ENCODE measurements at places on chromosomes 7 and 10.

- DNase-seq: no peak
These were observed 14.9 kb upstream of the ITGB1 start for GRCh38 chr10:32972929-32973328.

DNA sequence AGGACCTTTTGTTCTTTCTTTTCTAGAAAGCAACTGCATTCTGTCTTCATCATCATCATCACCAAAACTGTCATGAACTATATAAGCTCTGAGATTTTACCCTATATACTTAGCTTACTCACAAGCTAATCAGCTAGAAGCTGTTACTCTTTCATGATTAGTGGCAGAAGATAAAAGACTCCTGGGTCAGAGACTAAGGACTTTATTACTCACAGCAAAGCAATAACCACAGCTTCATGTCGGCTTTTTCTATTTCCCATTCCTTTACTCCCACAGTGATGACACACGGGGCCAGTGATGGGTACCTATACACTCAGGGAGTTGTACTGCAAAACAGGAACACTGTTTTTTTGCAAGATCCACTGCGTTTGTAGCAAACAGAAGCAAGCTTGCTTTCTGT is 8.4 kb upstream of the C10orf88 start:
- DNase-seq: no peak

GRCh38 chr7:38222481-38223096 is 44.5 kb downstream of the STARD3NL start:
- peak; percentile 39 for DNase-seq

DNA sequence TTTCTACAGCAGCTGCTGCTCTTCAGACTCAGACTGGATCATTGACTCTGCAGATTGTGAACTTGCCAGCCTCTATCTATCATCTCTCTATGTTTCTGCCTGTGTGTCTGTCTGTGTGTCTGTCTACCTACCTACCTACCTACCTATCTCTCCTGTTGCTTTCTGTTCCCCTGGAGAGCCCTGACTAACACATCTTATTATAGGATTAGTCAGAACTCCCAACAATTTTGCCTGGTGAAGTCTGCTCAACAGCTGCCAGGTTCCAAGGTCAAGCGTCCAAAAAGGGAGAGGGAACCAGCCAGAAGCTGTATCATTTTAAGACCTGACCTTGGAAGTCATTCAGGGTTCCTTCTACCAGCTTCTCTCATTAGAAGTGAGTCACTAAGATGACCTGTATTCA is 579.0 kb upstream of the DPP6 start:
- no peak for DNase-seq

GRCh38 chr10:17352583-17352982 is 101.8 kb downstream of the ST8SIA6 start:
- no peak for DNase-seq

- no peak for DNase-seq
These were observed 60.1 kb downstream of the LANCL2 start for GRCh38 chr7:55425141-55425752.

- no peak for DNase-seq
These were observed 23.4 kb downstream of the SLC26A3 start for GRCh38 chr7:107779647-107780099.

DNA sequence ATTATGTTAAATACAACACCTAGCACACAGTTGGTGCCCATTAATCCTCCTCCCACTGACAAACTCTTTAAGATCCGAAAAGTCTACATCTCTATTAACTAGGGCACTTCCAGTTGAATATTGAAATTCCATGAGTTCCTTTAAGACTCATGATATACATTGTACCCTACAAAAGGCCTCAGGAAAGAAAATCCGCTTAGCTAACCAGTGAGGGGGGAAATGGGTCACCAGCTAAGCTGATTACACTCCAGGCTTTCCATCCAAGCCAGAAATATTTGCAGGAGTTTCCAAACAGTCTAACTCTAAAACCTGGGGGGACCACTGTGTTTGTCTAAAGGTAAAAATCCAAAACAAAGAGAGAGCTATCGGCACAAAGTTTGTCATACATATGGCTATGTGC is 1.3 kb upstream of the LRIT2 start:
- no peak for DNase-seq

GRCh38 chr7:142385491-142386340 is 127.9 kb upstream of the PRSS58 start:
- DNase-seq: peak; percentile 70

DNA sequence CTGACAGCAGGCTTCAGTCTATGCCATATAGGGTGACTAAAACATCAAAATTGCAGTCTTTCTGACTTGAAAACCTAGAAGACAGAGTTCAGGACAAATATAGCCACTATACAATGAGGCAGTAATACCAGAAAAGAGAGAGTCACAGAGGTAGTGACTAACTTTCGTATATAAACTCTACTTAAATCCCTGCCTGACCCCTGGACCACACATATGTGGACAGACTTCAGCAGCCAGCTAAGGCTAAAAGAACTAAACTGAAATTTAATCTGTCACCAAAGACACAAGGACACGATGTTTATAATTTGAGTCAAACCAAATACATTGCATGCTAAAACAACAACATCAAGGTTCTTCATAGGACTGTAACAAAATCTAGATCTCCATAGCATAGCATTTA is 64.6 kb upstream of the MACROH2A2 start:
- DNase-seq: peak; percentile 8

DNA sequence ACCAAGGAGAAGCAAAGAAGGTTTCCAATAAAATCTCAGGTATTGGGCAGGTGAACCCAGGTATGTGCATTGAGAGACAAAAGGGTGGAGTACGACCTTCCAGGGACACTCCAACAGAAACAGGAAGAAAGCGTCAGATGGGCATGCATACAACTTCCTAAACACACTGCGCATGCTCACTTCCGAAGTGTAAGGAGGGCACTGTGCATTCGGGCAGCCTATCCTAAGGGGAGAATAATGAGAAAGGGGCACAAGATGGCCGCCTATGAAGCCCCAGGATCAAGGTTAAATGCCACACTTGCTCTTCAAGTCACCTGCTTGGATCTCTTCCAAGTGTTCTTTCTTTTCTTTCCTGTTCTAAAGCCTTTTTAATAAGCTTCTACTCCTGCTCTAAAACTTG is 39.4 kb upstream of the PRSS1 start:
- DNase-seq: no peak

DNA sequence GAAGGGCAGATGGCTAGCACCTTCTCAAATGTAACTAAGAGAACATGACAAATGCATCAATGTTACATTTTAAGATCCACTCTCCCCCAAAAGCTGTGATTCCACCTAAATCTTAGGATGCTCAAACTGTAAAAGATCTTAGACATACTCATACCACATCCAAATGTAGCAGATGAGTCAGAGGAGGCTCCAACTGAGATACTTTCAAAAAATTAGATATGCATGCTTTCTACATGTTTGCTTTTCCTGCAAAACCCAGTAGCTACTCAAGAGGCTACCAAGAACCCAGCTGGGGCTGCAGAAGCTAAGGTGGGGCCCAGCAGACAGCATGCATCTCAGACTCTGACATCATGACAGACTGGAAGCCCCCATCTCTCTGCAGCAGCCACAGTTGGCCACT is 31.4 kb upstream of the FRMD4A start:
- DNase-seq: no peak

DNA sequence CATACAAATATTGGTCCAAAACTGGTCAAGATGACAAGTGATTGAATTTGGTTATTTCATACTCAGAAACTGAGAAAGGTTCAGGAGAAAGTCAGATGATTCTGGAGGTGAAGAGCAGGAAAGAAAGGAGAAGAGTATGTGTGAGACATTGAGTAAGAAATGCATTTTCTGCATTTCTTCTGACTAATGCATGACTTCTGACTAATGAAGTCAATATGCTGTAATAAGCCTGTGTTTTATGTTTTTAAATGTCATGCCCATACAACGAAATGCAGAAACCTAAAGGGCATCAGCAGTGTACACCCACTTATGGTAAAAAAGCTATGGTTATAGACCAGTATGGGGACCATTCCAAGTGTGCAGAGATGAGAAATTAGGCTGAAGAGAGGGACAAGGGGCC is 1227.8 kb upstream of the SORCS1 start:
- peak; percentile 78 for DNase-seq

- peak; percentile 68 for DNase-seq
These were observed 59.8 kb upstream of the OPN4 start for GRCh38 chr10:86594535-86594934.

DNA sequence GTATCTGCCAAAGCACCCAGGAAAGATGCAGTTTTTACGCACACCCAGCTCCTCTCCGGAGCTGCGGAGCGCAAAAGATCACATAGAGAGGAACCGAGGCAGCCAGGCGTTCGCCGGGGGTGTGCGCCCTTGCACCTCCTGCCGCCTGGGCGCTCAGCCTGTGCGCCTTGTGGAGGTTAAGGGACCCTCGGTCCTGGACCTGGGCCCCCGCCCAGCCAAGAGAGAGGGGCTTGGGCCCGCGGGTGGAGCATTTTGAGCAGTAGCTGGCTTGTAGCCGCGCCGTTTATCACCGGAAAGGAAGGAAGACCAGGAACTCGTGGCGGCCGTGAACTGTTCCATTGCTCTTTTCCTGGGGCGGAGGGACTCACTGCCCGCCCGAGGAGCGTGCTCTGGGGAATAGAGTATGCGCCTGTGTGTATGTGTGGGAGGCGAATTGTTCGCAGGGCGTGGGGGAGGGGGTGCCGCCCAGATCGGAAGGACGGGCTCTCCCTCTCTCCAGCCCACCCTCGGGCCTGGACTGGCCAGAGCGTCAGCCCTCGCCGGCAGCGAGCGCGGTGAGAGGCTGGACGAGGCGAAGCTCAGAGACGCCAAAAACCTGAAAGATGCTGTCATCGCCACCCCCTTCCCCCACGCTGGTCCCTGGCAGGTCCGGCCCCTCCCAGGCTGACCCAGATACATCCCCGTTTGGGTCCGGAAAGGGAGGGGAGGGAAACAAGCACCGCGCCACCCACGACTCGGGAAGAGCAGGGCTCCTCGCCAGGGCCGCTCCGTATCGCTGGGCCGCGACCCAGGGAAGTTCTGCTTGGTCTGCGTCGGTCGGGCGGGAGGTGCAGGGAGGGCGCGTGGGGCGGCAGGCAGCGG is 1.2 kb upstream of the WNT2 start:
- no peak for DNase-seq

DNA sequence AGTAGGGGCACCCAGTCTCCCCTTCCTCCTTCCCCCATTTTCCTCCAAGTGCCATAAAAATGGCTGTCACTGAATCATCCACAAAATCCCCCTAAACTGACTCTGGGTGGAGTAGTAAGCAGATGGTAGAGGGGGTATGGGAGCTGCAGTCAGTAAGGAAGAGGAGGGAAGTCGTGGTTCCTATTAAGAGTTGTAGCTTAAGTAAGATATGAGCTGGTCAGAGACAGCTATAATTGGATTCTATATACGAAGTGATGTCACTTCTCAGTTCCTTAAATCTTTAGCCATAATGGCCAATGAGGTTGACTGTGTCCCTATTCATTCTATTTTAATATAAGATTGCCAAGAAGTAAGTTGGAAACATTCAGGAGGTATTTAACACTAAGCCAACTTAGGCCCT is 131.7 kb downstream of the SLC16A9 start:
- DNase-seq: no peak

DNA sequence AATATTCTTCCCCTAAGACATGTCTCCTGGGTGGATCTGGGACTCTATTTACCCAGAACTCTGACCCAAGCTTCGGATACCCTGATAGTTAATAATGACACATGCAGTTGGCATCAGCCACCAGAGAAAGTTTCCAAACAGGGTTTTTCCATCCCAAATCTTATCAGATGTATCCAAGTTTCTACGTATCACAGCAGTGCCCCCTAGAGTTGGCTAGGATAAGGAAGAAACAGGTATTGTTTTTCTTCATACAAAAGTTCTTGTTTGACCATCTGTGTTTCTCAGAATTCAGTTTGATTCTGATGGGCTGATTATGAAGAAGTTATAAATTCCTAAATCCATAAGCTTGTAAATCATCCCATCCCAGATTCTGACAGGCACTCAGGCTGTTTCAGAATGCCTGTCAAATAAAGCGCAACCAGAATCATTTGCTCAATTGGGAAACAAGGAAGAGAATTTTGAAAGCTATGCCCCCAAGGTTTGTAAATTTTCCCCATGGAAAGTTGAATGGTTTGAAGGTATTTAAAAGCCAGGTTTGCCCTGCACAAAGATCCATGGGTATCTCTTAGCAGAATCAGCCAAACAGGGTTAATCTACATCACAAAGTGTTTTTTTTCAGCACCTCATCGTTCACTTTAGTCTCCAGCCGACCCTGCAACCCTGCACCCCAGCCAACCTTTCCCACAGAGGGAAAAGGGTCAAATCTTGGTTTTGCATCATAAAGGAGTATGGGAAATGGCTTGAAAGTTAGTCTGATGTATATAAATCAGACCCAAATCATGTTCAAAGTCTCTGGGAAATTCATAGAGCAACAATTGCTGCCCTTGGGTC is 47.4 kb downstream of the NRAP start:
- no peak for DNase-seq

DNA sequence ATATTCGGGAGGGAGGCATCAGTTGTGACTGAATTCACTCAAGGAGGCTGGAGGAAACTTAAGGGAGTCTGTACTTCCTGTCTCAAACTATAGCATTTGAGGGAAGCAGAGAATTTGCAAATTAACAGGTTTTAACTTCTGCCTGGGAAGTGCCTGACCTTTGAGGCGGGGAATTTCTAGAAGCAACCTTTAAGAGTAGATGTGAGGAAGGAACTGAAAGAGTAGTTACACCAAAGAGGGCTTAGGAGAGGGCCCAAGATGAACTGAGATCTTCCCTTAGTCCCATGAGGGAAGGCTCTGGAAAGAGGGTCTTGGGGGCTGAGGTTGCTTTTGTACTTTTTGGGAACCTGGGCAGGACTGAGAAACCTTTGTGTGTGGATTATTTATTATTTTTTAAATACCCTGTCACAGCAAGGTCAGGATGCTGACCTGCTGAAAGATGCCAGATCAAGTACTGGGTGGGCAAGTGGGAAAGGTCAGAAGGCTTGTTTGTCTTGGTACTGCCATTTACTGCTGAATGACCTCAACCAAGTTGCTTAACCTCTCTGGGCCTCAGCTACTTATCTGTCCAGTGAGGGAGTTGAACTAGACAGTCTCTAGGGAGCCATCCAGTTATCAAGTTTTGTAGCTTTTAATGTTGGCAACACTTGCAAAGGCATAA is 2.4 kb downstream of the GPR158 start:
- no peak for DNase-seq

DNA sequence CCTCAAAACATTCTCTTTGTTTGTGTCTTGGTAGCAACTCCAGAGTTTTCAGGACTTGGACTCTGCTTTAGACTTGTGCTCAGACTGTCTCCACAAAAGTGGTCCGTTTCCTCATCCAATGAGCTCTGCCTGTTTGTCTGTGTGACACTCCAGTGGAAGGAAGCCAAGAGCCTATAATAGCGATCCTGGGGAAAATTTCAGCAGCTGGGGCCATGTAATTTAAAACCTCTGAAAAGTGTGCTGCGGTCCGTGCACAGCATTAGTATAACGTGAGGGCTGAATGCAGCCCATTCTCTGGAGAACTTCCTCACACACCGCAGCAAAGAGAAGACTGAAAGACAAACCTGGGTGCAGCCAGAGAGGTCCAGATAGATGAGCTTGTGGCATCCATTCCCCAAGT is at the start of gene LRRC17:
LRRC17 (plus strand) TSS at position 259 of the 400 bp plus-strand sequence. CDS start 20,914 bp downstream, outside the sequence.
- peak; percentile 92 for DNase-seq

All from HCEC 1CT (cell line).